Renal pelvis (tissue), 12 donors: ENCODE measurements at places on chromosomes 13 and 19. TPM values are rescaled to one million over a fixed set of nuclear protein-coding genes. Genes with fewer than 3 reads are reported as not detected.

PLK5 gene
- polyA plus RNA-seq, result 0.46 TPM

EDDM13 gene
- polyA plus RNA-seq, result 1.7 TPM

EBI3 gene
- 0.76 TPM for polyA plus RNA-seq

RTBDN gene
- not detected for polyA plus RNA-seq

NAPSA gene
- polyA plus RNA-seq, result 15.0 TPM

EFNA2 gene
- polyA plus RNA-seq, result 2.2 TPM
